ENCODE measurements at places on chromosomes 3 and 15. TPM values are rescaled to one million over a fixed set of nuclear protein-coding genes. Genes with fewer than 3 reads are reported as not detected.

The CD47 gene
- 62.0 TPM for total RNA-seq

The SLC24A5 gene
- not detected for total RNA-seq

The SNAPC5 gene
- total RNA-seq = 15.6 TPM

The CASR gene
- not detected for total RNA-seq

The MORF4L1 gene
- 351 TPM for total RNA-seq

The IQCH gene
- 3.5 TPM for total RNA-seq

The THAP10 gene
- 3.3 TPM for total RNA-seq

The MRAS gene
- 3.1 TPM for total RNA-seq

The KBTBD8 gene
- 4.2 TPM for total RNA-seq

The FNDC3B gene
- 63.7 TPM for total RNA-seq

The NEK4 gene
- total RNA-seq = 25.9 TPM

The PPP1R14D gene
- not detected for total RNA-seq

The GPR149 gene
- total RNA-seq = not detected

The SAMMSON gene
- total RNA-seq = 0.43 TPM

The FBXO22 gene
- total RNA-seq = 71.8 TPM

The GOLGA6L7 gene
- total RNA-seq = not detected

The MOBP gene
- total RNA-seq = not detected

The C15orf62 gene
- 0.27 TPM for total RNA-seq

The SNX1 gene
- 37.9 TPM for total RNA-seq
